Memory B cell (primary cell): ENCODE measurements at places on chromosomes 2 and 18.

- peak; percentile 36 for DNase-seq
These were observed 119.6 kb downstream of the ZFP36L2 start for GRCh38 chr2:43106559-43107527.

DNA sequence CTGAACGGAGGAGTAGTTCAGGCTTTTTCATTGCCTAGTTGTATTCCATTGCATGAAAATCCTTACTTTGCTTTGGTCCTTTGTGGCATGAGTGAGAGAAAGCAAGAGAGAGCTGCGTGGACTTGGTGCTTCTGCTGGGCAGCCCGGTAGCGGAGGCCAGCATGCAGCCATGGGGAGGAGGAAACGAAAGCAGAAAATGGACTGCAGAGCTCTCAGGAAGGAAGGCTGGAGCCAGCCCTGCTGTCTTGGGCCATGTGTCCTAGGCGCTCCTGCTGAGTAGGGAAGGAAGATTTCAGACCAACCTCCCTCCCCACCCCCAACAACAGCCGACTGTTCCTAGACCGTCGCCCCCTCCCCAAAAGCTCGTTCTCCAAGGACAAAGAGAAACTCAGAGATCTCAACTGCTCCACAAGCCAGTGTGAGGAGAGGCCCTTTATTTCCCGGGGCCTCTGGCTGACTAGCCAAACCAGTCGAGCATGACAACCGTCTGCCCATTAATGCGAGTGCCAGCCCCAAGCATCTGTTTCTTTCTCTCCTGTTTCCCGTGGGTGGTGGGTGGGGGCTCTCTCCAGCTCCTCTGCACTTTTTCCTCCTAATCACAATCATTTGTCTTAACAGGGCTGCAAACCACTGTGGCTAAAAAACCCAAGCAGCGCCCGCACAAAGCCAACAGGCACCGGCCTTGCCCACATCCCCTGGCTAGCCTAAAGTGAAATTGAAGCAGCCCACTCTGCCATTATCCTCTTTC lies 66.8 kb upstream of the FZD7 start:
- no peak for DNase-seq

GRCh38 chr2:141392517-141393213 lies 738.2 kb downstream of the LRP1B start:
- DNase-seq = no peak

DNA sequence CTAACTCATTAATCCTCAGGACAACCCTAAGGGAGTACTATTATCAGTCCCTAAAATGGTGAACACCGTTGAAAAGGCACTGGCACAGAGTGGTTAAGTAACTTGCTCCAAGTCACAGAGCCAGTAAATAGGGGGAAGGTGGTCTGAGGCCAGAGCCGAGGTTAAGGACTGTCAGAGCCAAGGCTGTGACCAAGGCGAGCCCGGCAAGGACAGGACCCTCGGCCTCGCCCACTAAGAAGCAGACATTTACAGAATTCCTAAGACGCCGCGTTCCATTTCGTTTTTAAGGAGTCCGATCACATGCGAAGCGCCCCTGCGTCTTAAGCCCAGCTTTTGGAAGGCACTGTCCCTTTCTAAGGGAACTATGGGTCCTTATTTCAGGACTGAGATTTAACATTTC lies 1.1 kb downstream of the PDIA6 start:
- DNase-seq = no peak

GRCh38 chr18:57422313-57422872 lies 12.8 kb upstream of the ONECUT2 start:
- no peak for DNase-seq

- DNase-seq = no peak
These were observed 1087.6 kb upstream of the PIK3C3 start for GRCh38 chr18:40867459-40867858.

GRCh38 chr2:98478088-98478551 lies 33.5 kb downstream of the INPP4A start:
- DNase-seq = no peak

DNA sequence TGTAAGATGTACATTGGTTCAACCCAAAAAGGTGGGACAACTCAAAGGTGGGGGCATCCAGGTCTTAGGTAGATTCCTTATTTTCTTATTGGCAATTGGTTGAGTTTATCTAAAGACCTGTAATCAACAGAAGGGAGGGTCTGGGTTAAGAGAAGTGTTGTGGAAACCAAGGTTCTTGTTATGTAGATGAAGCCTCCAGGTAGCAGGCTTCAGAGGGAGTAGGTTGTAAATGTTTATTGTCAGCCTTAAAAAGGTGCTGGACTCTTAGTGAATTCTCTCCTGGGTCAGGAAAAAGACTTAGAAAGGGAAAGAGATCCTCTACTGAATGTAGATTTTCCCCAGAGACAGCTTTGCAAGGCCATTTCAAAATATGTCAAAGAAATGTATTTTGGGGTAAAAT lies 125.3 kb upstream of the NDUFV2 start:
- no peak for DNase-seq

- no peak for DNase-seq
These were observed 57.4 kb upstream of the AMMECR1L start for GRCh38 chr2:127943186-127943585.

GRCh38 chr18:54673936-54674335 lies 82.9 kb downstream of the DYNAP start:
- DNase-seq = no peak

- DNase-seq = no peak
These were observed 134.5 kb downstream of the RHBDD1 start for GRCh38 chr2:226970362-226970761.

DNA sequence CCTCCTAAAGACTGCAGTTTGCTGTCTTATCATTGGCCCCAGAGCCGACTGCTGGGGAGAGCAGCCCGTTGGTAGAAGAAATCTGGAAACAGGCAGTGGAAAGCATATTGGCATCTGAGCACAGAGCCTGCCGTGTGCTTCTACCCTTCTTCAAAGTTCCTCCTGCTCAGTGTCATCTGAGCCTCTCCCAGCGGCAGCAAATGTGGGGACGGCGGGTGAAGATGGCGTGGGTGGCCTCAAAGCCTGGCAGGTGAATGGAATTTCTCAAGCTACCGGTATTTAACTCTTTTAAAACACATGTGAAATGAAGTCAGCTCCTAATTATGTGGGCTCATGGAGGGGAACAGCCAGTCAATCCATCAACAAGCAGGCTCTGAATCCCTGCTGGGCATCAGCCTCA lies 181.6 kb upstream of the PXDN start:
- DNase-seq = no peak

GRCh38 chr18:24270937-24271380 lies 126.7 kb downstream of the OSBPL1A start:
- DNase-seq = no peak

- DNase-seq = no peak
These were observed 8.0 kb downstream of the ZNF516 start for GRCh38 chr18:76487070-76487469.

GRCh38 chr2:201733544-201733943 lies 35.1 kb upstream of the MPP4 start:
- no peak for DNase-seq
